ENCODE measurements at places on chromosomes 4 and X.

DNA sequence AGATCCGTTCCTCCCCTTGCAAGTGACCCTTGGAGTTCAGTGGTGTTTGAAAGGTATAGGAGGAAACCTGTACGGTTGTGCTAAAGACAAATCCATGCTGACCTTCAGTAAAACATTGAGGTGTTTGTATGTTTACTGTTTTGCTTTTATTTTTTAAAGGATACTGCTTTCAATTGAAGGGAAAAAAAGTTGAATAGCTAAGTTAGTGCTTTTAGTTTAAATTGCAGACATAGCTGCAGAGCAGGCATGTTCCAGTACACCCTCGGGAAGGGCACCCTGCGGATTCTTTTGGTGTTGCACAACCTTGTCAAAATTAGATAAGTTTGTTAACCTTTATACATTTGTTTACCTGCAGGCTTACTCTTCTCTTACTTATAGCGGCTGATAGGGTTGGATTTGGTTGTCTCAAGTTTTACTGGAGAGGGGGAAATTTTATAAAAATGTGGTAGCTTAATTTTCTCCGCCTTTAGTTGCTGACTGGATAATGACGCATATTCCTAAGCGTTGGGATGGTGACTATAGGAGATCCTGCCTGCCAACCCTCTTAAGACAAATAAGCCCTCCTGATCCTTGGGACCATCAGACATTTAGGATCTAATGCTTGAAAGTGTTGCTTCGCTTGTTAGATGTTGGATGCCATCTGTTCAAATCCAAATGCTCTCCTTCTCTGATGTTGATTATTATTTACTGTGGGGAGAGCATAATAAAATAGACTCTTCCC is 2.0 kb downstream of the RAPGEF2 start:
- no peak for DNase-seq

DNA sequence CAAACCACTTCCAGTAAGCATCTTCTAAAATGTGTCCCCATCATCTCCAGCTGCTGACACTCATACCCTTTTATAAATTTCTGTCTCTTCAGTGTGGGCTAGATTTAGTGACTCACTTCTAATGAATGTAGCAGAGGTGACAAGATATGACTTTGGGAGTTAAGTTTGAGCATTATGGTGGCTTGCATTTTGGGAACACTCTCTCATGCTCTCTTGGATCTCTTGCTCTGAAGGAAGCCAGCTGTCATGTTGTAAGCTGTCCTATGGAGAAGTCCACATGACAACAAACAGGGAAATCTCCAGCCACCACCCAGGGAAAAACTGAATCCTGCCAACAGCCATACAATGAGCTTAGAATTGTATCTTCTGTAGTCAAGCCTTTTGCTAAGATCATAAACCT is 691.3 kb upstream of the PCDH7 start:
- no peak for DNase-seq

GRCh38 chr4:105179539-105180401 is 33.1 kb downstream of the TET2 start:
- no peak for DNase-seq

GRCh38 chrX:13099121-13099520 is 54.7 kb upstream of the FAM9C start:
- DNase-seq = no peak

GRCh38 chrX:46254641-46255040 is 290.6 kb downstream of the ZNF674 start:
- no peak for DNase-seq

- no peak for DNase-seq
These were observed 11.7 kb upstream of the CLDN34 start for GRCh38 chrX:9955506-9955905.

DNA sequence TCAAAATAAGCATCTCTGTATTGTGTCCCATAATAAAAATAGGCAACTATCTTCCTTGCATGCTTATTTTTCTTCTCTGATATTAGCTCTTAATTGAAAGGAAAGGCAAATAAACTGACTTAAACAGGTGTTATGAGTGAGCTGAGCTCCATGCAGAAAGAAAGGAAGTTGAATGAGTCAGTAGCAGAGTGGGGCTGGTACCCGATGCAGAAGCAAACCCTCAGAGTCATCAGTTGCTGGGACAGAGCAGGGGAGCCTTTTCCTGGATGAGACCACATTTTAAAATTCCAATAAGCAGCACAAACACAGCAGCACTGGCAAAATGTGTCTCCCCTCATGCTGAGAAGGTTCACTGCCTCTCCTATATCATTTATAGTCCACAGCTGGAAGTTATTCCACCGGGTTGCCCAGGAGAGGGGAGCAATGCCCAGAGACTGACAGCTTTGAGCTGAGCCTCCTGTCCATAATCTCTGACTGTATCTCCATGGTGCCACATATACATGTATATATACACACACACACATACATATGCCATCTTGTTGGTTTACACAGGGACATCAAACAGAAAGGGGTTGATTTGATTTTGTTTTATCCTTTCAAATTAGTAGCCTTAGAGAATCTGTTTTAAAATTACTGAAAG is 274.3 kb upstream of the PPARGC1A start:
- no peak for DNase-seq

DNA sequence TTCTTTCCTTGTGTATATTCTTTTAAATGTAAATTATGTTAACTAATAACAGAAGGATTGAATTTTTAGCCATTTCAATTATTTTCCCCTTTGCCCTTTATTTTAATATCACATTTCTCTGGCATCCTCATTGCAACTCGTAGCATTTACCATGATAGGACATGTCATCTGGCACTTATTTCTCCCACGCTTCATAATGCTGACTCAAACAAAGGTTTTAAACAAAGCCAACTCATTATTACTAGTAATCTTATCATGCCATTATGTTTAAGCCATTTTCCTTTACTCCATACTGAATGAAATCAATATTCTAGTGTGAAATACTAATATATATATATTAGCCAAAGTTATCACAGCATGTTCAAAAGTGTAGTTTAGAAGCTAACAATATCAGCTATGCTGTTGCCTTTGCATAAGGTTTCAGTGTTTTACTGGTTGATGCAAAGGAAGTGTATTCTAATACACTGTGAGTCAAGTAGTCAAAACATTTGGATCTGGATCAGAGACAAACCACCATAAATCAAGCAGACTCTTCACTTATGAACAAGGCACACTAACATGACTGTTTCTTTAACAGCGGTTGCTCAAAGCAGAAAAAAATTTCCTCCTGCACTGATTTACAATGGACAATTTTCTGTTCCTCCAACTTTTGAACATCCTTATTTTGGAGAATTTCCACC is 281.6 kb downstream of the SLC7A11 start:
- no peak for DNase-seq

GRCh38 chrX:118347131-118347530 is 1.2 kb downstream of the WDR44 start:
- no peak for DNase-seq

DNA sequence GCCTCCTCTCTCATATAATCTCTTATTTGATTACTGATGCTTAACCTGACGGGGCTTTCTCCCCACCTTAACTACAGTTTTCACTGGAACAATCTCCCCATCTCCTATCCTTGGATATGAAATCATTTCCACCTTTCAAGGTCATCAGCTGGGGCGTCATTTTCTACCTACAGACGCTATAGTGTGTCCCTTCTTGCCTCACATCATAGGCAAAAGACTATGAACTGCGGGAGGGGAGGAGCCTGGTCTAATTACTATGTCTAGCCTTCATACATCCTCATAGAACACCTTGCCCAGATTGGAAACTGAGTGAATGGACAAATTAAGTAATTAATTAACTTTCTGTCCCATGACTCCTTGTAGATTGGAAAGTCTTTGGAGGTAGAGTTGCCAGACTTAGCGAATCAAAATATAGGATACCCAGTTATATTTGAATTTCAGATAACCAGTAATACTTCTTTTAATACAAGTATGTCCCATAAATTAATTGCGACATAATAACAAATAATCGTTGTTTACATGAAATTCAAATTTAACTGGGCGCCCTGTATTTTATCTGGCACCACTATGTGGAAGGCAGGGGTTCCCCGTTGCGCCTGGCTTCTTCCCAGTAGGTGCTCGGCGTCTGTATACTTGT is 752 bp upstream of the ATP6AP2 start:
- no peak for DNase-seq

- DNase-seq = no peak
These were observed 4.5 kb downstream of the CHRDL1 start for GRCh38 chrX:110791071-110791470.

GRCh38 chrX:105758754-105759153 is 63.6 kb upstream of the NRK start:
- DNase-seq = no peak

DNA sequence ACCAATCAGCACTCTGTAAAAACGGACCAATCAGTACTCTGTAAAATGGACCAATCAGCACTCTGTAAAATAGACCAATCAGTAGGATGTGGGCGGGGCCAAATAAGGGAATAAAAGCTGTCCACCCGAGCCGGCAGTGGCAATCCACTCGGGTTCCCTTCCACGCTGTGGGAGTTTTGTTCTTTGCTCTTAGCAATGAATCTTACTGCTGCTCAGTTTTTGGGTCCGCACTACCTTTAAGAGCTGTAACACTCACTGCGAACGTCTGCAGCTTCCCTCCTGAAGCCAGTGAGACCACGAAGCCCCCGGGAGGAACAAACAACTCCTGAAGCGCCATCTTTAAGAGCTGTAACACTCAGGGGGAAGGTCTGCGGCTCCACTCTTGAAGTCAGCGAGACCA is 66.4 kb upstream of the BRS3 start:
- no peak for DNase-seq

DNA sequence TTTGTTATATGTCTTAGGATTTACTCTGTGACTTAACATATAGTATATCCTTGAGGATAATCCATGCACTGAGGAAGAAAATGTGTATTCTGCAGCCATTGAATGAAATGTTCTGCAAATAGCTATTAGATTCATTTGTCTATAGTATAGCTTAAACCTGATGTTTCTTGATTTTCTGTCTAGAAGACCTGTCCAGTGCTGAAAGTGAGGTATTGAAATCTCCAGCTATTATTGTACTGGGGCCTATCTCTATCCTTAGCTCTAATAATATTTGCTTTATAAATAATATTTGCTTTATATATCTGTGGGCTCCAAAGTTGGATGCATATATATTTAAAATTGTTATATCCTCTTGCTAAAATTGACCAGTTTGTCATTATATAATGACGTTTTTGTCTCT is 26.7 kb upstream of the MAGEC3 start:
- no peak for DNase-seq

GRCh38 chrX:40174001-40174853 is 76.5 kb upstream of the BCOR start:
- DNase-seq = no peak

- DNase-seq = no peak
These were observed 10.2 kb upstream of the HPGD start for GRCh38 chr4:174532445-174532844.

GRCh38 chrX:47797084-47797483 is 39.6 kb upstream of the ZNF81 start:
- no peak for DNase-seq

- DNase-seq = no peak
These were observed 459 bp downstream of the RBMX2 start for GRCh38 chrX:130402208-130402684.

GRCh38 chr4:103075435-103075893 is 1.1 kb downstream of the SLC9B2 start:
- no peak for DNase-seq

DNA sequence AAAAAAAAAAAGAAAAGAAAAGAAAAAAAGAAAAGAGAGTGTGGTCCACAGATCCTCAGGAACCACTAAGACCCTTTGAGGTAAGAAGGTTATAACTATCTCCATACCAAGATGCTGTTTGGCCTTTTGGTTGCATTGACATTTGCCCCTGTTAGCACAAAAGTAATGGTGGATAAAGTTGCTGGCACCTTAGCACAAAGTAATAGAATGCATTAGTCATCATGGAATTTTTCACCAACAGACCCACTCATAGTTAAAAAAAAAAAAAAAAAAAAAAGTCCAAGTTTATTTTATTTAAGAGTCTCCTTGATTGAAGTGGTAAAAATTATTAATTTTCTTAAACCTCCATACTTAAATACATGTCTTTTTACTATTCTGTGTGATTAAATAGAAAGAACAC is 78.4 kb upstream of the RBPJ start:
- no peak for DNase-seq

All from stimulated activated CD4-positive, alpha-beta T cell treated with anti-CD3 and anti-CD28 coated beads, Interleukin-15, amount 100 ng/mL, for 1 hour (primary cell).